ENCODE measurements at places on chromosomes 7 and 10.

GRCh38 chr7:109893231-109893630 is 1197.7 kb upstream of the LRRN3 start:
- no peak for DNase-seq

- no peak for DNase-seq
Observed at GRCh38 chr10:86364491-86365345, 1.9 kb downstream of the GRID1 start.

DNA sequence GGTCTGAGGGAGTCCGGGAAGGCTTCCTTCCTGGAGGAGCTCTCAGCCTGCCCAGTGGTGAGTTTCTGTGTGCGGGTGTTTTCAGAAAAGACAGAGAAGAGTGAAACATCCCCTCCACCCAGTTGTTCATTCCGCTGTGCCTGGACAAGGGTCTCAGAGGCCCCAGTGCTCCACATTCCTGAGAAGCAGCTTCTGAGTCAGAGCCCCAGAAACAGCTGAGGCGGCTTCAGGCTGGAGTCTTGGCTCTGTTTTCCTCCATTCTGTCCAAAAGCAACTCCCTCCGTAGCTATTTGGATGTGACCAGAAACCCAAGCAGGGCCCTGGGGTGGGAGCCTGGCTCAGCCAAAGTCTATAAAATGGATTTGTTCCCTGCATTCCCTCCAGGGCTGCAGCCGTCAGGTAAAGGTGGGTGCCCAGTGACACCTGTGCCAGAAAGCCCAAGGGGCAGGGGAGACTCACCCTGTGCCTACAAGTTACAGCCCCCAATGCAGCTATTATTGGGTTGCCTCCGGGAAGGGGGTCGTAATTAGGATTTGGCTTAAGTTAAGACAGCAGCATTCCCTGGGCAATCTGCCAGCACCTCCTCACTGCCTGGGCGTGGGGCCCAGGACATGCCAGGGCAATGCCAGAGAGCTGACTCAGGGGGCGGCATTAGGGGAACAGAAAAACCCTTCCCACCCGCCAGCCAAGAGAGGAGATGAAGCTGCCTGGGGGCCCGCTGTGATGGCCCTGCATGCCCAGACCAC is 13.1 kb upstream of the CAMK2G start:
- no peak for DNase-seq

- no peak for DNase-seq
Observed at GRCh38 chr10:58590152-58590840, 77.6 kb downstream of the BICC1 start.

GRCh38 chr10:71371750-71372166 is 25.0 kb upstream of the CDH23 start:
- no peak for DNase-seq

DNA sequence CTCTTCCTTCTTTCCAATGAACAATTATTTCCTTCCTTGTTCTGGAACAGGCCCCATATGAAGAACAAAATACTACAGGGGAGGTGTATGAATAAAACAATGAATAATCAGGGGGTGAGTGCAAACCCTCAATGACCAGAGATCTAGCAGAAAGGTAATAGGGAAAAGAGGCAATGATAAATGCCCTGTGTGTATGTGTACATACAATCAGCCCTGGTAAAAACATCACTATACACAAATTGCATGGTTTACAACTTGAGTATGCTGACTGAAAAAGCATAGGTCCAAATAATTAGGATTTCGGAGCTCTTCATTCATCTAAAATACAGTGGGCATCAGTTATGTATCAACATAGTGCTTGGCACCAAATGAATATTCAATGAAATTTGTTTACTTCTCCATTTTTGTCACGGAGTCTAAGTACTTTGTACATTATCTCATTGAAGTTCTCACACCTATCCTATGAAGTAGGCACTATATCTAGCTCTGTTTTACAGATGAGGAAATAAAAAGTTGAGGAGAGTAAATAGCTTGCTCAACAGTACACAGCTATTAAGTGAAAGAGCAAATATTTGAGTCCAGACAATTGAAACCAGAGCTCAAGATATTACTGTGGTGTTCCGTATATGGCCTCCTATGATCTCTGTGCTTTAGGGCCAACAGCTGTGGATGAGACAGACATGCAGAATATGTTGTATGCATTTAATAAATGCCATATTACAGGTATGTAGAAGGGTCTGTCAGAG is 1065.4 kb downstream of the SORCS3 start:
- no peak for DNase-seq

GRCh38 chr10:96325719-96326373 is 21.6 kb downstream of the DNTT start:
- no peak for DNase-seq

DNA sequence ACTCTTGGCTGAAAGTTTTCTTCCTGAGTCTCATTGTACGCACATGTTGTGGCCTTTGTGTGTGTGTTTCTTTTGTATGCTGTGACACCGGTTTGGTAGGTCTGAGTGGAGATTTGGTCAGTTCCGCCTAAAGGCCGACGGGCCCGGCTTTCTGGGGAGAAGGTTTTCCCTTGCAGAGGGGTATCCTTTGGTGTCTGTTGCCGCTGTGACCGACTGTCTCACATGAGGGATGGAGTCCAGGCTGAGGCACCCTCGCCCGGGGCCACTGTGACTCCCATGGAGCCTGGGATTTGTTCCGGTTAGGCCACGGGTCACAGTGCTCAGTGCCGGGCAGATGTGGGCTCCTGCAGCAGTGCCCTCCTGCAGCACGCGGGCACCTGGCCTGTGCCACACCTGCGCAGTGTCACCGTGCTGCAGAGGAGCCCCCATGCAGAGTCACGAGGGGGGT is 19.4 kb downstream of the INPP5A start:
- no peak for DNase-seq
